ENCODE measurements at places on chromosomes 7 and 10.

DNA sequence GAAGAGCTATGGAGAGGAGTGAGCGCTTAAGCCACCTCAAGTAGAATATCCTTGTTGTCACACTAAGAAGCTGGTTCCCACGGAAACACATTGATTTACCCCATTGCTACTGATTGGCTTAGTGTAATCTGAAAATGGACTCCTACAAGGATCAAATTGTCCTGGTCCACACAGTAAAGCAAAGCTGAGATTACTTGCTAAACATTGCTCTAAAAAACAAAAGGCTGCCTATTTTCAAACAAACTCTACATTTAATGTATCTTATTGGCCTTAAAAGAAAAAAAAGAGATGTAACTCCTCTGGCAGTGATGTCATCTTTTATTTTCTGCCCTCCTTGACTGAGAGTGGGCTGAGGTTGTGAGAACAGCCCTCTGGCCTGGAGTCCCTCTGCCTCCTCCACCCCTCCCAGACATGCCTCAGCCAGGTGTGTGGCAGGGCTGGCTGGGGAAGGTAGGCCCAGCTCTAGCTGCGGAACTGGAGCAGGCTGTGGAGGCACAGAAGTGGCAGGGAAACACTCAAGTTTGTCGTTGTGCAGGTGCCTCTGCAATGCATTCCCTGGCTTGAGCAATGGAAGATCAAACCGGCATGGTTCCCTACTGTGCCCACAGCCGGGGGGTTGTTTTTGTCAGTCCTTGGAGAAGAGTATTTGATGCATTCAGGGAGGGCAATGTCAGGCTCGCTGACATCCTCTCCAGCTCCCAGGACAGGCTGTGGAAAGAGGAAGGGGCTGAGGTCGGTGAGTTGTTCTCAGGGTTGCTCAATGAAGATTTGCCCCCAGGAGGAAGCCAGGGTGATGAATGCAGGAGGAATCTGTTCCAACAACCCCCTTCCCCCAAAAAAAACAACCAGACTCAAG is 9.1 kb downstream of the KLF6 start:
- peak; percentile 83 for DNase-seq

DNA sequence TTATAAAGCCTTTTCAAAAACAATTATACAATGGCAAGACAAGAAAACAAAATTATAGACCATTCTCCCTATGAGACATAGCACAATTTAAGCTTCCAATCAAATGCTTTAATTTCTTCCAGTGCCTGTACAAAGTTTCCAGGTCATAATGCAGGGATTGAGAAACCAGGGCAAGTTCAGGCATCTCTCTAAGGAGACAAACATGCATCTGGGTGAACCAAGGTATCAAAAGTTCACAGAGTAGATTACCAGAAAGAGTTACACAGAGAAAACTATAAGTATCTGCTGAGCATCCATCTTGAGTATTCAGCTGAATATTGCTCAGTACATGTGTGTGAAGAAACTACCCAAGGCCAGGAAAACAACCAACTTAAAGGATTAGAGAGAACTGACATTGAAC is 89.1 kb downstream of the COL28A1 start:
- peak; percentile 12 for DNase-seq

DNA sequence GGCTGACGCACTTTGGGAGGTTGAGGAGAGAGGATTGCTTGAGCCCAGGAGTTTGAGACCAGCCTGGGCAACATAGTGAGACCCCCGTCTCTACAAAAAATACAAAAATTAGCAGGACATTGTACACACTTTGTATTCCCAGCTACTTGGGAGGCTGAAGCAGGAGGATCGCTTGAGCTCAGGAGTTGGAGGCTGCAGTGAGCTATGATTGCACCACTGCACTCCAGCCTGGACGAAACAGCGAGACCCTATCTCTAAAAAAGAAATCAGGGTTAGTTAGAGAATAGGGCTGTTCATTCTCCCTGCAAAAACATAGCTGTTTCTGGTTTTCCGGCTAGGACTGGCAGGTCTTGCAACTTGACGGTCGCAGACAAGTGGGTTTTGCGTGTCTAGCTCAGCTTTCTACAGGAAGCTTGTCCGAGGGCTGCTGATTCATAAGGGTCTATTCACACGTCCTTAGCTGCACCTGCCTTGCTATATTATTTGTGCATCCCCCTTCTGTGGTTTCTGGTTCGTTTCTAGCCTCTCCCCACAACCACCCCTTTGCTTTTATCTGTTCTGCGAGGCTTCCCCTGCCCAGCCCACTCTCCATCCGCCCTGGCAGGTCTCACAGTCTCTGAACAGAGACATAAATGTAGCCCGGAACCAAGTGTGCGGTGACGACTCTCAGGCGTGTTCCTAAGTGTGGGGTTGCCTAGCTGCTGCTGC is 10.7 kb downstream of the AMZ1 start:
- no peak for DNase-seq

DNA sequence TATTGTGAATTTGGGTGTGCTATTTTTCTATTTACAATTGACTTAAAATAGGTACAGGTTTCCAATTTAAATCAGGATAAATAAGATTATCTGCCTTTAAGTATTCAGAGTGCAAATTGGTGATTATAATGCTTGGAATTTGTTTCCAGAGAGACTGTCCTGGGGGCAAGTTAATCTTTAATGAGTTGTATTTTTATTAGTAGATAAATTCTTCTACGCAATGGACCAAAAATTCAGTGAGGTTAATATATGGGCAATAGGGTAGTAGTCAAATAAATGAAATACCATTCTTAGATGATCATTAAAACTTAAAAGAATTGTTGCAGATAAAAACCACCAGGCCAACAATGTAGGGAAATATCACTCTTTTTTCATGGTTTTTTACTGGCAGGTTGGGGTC is 3.4 kb downstream of the BICC1 start:
- peak; percentile 23 for DNase-seq

- DNase-seq: peak; percentile 17
Observed at GRCh38 chr10:29687421-29688164, 52.8 kb upstream of the SVIL start.

DNA sequence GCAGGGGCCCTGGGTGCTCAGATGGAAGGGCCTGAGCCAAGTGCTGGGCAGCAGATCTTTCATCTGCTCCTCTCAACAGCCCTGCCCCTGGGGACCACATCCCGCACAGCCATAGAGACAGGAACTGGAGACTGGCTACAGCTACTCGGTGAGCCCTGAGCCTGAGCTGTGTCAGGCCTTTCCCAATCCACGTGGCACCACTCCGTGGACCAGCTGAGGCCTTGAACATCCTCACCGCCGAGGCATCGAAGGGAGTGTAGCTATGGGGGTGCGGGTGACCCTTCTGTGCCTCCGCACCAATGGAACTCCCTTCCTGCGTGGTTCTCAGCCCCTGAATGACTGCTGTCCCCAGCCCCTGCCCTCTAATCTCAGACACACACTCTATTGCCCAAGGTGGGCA is 362.7 kb upstream of the SHH start:
- DNase-seq: no peak

DNA sequence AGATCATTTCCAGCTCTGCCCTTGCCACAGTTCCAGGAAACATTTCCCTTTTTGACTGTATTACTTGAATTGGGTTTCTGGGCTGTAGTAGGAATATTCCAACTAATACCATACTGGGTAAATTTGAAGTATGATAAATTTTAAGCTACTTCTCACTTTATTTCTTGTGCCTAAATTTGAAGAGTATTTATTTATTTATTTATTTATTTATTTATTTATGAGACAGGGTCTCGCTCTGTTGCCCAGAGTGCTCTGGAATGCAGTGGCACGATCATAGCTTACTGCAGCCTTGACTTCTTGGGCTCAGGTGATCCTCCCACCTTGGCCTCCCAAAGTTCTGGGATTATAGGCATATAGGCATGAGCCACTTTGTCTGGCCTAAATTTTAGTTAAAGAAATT is 105.5 kb downstream of the TPST1 start:
- no peak for DNase-seq

GRCh38 chr10:74745449-74745848 is 81.0 kb upstream of the KAT6B start:
- DNase-seq: no peak

GRCh38 chr7:34848670-34849069 is 188.6 kb downstream of the DPY19L1 start:
- no peak for DNase-seq

DNA sequence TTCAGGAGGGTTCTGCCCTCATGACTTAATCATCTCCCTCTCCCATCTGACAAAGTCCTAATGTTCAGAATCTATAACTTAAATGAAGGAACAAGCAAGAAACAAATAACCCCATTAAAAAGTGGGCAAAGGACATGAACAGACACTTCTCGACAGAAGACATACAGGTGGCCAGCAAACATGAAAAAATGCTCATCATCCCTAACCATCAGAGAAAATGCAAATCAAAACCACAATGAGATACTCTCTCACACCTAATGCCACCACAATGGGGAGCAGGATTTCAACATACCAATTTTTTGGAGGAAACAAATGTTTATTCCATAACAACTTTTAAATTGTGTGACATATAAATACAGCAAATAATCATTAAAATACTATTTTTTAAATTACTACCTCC is 3.0 kb upstream of the HTR7 start:
- DNase-seq: no peak

GRCh38 chr10:25707976-25708671 is 225.9 kb upstream of the MYO3A start:
- no peak for DNase-seq

GRCh38 chr10:86688398-86688921 is 20.1 kb downstream of the LDB3 start:
- peak; percentile 72 for DNase-seq

- DNase-seq: no peak
Observed at GRCh38 chr7:137160236-137160635, 183.3 kb downstream of the PTN start.

DNA sequence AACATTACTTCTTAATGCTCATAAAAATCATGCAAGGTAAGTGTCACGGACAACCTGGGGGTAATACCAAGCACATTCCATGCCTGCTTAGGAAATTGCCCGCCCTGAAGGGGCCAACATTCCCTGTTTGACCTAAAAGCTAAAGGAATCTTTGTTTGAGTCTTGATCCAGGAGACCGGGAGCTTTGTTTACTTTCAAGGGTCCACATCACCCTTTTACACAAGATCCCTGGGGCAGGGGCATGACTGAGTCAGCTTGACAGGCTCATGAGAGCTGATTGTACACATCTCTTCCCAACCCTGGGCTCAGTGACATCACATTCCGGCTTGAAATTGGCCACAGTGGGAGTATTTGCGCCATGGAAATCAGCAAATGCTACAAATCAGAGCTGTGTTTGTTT is 248.1 kb upstream of the HABP2 start:
- DNase-seq: no peak

GRCh38 chr10:44010873-44011602 is 362.4 kb upstream of the ZNF32 start:
- no peak for DNase-seq

- no peak for DNase-seq
Observed at GRCh38 chr10:3714967-3715366, 70.0 kb downstream of the KLF6 start.

DNA sequence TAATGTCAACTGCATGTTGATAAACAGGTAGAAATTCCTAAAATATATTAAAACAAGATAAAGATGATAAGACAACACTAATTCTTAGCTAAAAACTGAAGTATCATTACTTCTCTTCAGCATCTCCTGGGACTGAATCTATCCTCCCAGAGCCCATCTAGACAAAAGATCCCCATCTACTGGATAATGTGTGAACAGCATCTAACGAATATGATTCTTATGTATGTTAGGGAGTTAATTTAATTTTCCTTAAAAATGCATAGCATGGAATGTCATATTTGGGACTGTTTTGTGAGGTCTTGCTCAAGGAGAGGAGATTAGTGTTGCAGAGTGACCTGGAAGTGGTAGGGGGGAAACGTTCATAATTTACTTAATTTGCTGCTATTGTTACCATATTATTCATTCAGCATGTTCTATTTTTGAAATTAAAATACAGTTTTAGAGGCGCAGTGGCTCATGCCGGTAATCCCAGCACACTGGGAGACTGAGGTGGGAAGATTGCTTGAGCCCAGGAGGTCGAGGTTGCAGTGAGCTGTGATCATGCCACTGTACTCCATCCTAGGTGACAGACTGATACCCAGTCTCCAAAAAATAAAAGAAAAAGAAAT is 305.1 kb upstream of the CSTF2T start:
- DNase-seq: peak; percentile 66

DNA sequence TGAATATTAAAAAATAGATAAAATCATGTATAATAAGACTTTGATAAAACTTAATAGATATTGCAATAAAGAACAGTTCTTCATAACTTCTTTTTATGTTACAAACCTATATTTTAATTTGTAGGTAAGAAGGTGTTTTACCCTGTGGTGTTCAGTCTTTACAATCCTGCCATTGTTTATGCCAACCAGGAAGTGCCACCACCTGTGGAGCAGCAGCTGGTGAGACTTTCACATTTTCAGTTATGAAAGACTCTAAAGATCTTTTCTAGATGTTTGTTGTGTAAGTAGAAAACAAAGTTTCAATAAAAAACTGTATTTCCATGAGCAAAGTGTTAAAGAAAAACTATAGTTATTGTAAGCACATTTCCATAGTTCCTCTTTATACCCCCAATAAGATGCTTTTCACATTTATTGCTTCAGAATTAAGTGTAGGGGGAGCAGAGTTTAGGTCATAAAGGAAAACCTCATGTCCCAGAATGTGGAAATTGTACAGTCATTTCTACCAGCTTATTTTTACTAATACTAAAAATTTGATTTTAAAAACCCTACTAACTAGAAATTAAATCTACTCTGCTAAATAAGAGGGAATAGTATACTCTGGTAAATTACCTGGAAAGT is 28.7 kb downstream of the CSGALNACT2 start:
- DNase-seq: no peak

GRCh38 chr7:157337316-157338149 is 729 bp downstream of the DNAJB6 start:
- DNase-seq: peak; percentile 52

- DNase-seq: no peak
Observed at GRCh38 chr10:113960617-113961181, 83.0 kb upstream of the ADRB1 start.

GRCh38 chr10:35498693-35499092 is 106.4 kb upstream of the GJD4 start:
- no peak for DNase-seq

DNA sequence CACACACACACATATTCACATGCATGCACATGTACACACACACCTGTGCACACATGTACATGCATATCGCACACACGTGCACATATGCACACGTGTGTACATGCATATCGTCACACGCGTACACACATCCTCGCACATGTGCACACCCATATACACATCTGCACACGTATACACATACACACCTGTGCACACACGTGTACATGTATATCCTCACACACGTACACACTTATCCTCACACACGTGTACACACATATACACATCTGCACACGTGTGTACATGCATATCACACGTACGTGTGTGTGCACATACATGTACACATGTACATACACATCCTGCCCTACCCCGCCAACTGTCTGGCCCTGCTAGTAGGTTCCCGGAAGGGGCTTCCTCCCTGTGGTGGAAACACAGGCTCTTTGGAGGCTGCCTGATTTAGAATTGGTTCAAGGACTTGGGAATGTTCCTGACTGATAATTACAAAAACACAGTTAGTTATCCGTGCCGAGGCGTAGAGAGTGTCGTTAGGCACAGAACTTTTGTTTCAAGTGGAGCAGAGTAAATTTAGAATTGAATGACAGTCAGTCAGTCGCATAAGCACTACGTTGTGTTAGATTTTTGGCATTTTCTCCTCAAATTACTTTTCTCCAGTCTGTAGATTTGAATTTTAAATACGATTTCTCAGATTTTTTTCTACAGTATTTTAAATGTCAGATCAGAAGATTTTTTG is 18.5 kb upstream of the PRKAR1B start:
- DNase-seq: no peak

Data from fibroblast of mammary gland (primary cell).